ENCODE measurements at places on chromosomes 2 and 18. TPM values are rescaled to one million over a fixed set of nuclear protein-coding genes. Genes with fewer than 3 reads are reported as not detected.

Gene SLC4A5
- total RNA-seq = 0.30 TPM

Gene CREG2
- 2.4 TPM for total RNA-seq

Gene HOXD13
- total RNA-seq = not detected

Gene ACADL
- 0.33 TPM for total RNA-seq

Gene KLHL41
- 0.72 TPM for total RNA-seq

Gene KCNS3
- 0.78 TPM for total RNA-seq

All from smooth muscle cell of the pulmonary artery (primary cell).